ENCODE measurements at places on chromosomes 13 and 19. TPM values are rescaled to one million over a fixed set of nuclear protein-coding genes. Genes with fewer than 3 reads are reported as not detected.

Gene LYL1
- total RNA-seq: 0.48 TPM

Gene PSG6
- not detected for total RNA-seq

Gene ZNF813
- 1.5 TPM for total RNA-seq

Gene CDC42EP5
- total RNA-seq: 56.0 TPM

Gene NLRP4
- total RNA-seq: not detected

Gene ZNF223
- total RNA-seq: 4.8 TPM

Gene AP2S1
- total RNA-seq: 198 TPM

Gene ZNF99
- not detected for total RNA-seq

Gene RUVBL2
- 241 TPM for total RNA-seq

Gene NLRP5
- total RNA-seq: not detected

Gene HIPK4
- under 0.01 TPM for total RNA-seq

Gene TBC1D17
- 22.5 TPM for total RNA-seq

Gene ZSCAN4
- total RNA-seq: not detected

Gene SRRM5
- total RNA-seq: not detected

Gene KLK4
- total RNA-seq: not detected

Gene ATP1A3
- 0.13 TPM for total RNA-seq
